GM10248 (cell line): ENCODE measurements at places on chromosomes 4 and X.

DNA sequence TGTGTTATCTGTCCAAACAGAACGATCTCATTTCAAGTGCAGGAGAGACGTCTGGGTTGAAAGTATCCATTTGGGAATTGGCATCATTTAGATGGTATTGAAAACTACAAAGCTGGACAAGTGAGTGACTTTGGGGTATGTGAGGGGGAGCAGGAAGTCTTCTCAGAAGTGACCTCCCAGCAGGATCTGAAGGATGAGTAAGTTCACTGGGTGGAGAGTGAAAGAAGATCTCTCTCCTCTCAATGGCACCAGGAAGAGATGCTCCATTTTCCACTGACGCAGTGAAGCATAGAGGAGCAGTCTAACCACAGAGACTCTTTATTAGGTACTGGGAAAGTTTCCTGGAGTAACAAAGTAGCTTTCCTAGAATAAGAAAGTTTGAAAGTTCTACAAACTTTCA lies 161.0 kb downstream of the CPE start:
- no peak for DNase-seq

- no peak for DNase-seq
Measured at GRCh38 chr4:124265701-124266100, 446.8 kb downstream of the ANKRD50 start.

GRCh38 chr4:137700072-137700471 lies 167.8 kb upstream of the PCDH18 start:
- no peak for DNase-seq

GRCh38 chrX:115913575-115913974 lies 257.0 kb upstream of the AGTR2 start:
- DNase-seq, result no peak

GRCh38 chrX:3345281-3346191 lies 916 bp downstream of the MXRA5 start:
- no peak for DNase-seq

- DNase-seq, result no peak
Measured at GRCh38 chrX:82757614-82758013, 750.5 kb upstream of the POU3F4 start.

GRCh38 chrX:129637217-129638109 lies 17.3 kb downstream of the APLN start:
- DNase-seq, result peak; percentile 76

DNA sequence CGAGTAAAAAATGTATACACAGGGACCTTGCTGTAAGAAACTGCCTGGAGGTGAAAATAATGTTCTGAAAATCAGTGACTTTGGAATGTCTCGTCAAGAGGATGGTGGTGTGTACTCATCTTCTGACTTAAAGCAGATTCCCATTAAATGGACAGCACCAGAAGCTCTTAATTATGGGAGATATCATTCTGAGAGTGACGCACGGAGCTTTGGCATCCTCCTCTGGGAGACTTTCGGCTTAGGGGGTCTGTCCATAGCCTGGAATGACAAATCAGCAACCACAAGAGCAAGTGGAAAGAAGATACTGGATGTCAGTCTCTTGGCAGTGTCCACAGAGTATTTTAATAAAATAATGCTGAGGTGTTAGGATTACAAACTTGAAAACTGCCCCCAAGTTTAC lies 129.4 kb downstream of the THOC2 start:
- no peak for DNase-seq
